ENCODE measurements at places on chromosomes 16 and 17. TPM values are rescaled to one million over a fixed set of nuclear protein-coding genes. Genes with fewer than 3 reads are reported as not detected.

MSLN gene
- total RNA-seq, result not detected

TP53TG3F gene
- not detected for total RNA-seq

IFT20 gene
- 43.1 TPM for total RNA-seq

MT1M gene
- total RNA-seq, result 12.5 TPM

KRT23 gene
- not detected for total RNA-seq

Data from epithelial cell of alveolus of lung (primary cell).